Naive thymus-derived CD4-positive, alpha-beta T cell (primary cell): ENCODE measurements at places on chromosomes 11 and 22.

GRCh38 chr22:36478966-36479365, 2.5 kb downstream of the TXN2 start:
- no peak for DNase-seq
- peaks cover 15% of the 10 kb centered on the region for H3K4me1 ChIP-seq
- no peak overlapping the region for H3K4me3 ChIP-seq
- no peak overlapping the region for H3K27ac ChIP-seq
- no peaks in the 10 kb centered on the region for H3K27me3 ChIP-seq

GRCh38 chr11:66789097-66789890, 53.9 kb upstream of the RCE1 start:
- no peak for DNase-seq
- no peaks in the 10 kb centered on the region for H3K27me3 ChIP-seq
- no peak overlapping the region for H3K27ac ChIP-seq
- H3K36me3 ChIP-seq, result no peaks in the 10 kb centered on the region
- no peaks in the 10 kb centered on the region for H3K4me1 ChIP-seq

- H3K27me3 ChIP-seq, result no peaks in the 10 kb centered on the region
- no peak overlapping the region for H3K27ac ChIP-seq
- no peak for DNase-seq
- H3K4me1 ChIP-seq, result no peaks in the 10 kb centered on the region
- no peak overlapping the region for H3K4me3 ChIP-seq
Measured at GRCh38 chr11:43122546-43122945, 189.2 kb upstream of the API5 start.

GRCh38 chr11:77223797-77224196, 77.7 kb downstream of the GDPD4 start:
- peaks cover 4% of the 10 kb centered on the region for H3K27me3 ChIP-seq
- no peak overlapping the region for H3K4me3 ChIP-seq
- H3K4me1 ChIP-seq, result no peaks in the 10 kb centered on the region
- no peak overlapping the region for H3K27ac ChIP-seq

GRCh38 chr11:86773513-86774252, 26.7 kb upstream of the PRSS23 start:
- DNase-seq, result no peak
- no peaks in the 10 kb centered on the region for H3K27me3 ChIP-seq
- H3K36me3 ChIP-seq, result no peaks in the 10 kb centered on the region
- H3K4me3 ChIP-seq, result no peak overlapping the region

GRCh38 chr11:86187027-86187426, 57.5 kb upstream of the EED start:
- H3K4me3 ChIP-seq, result no peak overlapping the region
- no peak for DNase-seq
- H3K4me1 ChIP-seq, result no peaks in the 10 kb centered on the region
- no peaks in the 10 kb centered on the region for H3K27me3 ChIP-seq

DNA sequence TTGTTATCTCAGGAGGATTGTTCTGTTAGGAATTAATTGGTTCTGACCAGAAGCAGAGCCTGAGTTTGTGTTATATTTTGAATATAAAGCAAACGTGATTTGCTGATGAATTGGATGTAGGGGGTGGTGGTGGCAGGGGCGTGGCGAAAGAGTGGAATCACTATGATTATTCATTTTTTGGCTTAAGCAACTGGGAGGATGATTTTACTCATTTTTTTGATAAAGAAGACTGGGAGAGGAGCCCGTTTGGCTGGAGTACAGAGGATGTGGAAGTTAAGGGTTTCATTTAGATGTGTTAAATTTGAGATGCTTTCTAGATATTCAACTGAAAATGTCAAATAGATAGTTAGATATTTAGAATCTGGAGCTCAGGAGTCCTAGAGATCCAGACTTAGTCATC, 83.4 kb upstream of the MYO18B start:
- H3K27ac ChIP-seq, result no peak overlapping the region
- H3K4me3 ChIP-seq, result no peak overlapping the region
- no peaks in the 10 kb centered on the region for H3K4me1 ChIP-seq
- H3K36me3 ChIP-seq, result no peaks in the 10 kb centered on the region
- no peak for DNase-seq

DNA sequence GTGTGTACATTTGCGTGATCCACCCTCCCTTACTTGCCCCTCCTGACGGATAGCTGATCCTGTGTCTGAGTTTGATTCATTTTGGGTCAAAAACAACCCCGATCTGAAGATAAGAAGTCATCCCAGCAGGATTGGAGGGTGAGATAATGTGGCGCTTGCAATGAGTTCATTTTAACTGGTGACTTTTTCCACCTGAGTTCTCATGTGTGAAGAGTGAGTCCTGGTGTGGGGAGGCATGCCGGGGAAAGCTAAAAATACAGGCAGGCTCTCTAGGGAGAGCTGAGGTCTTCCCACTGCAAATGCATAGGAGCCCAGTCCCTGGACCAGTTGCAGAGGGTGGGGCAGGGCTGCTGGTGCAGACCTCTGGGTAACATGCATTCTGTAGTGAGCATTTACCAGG, 35.7 kb upstream of the ELF5 start:
- DNase-seq, result no peak
- H3K36me3 ChIP-seq, result no peaks in the 10 kb centered on the region
- no peak overlapping the region for H3K4me3 ChIP-seq
- H3K27me3 ChIP-seq, result no peaks in the 10 kb centered on the region
- no peak overlapping the region for H3K27ac ChIP-seq

DNA sequence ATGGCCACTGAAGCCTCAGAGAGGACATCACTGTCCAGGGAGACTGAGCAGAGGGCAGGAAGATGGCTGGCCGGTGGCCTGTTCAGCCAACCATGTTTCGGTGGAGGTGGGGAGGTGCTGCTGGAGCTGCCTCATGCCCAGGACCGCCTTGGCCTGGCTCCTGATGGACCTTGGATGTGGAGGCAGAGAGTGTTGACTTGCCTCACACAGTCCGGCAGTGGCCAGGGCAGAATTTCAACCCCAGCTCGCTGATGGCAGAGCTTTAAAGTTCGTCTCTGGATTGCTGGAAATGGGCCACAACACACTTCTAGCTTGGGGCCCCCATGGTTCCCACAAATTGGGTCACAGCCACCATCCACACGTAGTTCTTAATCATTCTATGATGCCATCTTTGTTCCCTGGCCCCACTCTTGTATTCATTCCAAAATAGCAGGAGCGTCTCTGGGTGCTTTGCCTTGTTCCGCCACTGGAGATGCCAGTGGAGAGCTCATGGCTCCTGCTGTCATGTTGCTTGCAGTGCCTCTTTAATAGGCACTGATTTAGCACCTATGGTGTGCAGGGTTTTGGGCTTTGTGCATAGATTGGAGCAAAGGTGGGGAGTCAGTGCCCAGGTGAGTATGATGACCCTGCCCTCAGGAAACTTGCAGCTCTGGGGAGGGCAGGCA, 5.6 kb downstream of the MAPK8IP1 start:
- no peak overlapping the region for H3K4me3 ChIP-seq
- no peak overlapping the region for H3K27ac ChIP-seq
- H3K36me3 ChIP-seq, result no peaks in the 10 kb centered on the region
- DNase-seq, result no peak
- no peaks in the 10 kb centered on the region for H3K27me3 ChIP-seq

GRCh38 chr11:19375440-19375839, 134.7 kb upstream of the E2F8 start:
- no peak overlapping the region for H3K27ac ChIP-seq
- H3K4me1 ChIP-seq, result no peaks in the 10 kb centered on the region
- no peaks in the 10 kb centered on the region for H3K36me3 ChIP-seq
- H3K4me3 ChIP-seq, result no peak overlapping the region
- no peaks in the 10 kb centered on the region for H3K27me3 ChIP-seq

GRCh38 chr22:49701380-49702067, 126.1 kb downstream of the BRD1 start:
- no peaks in the 10 kb centered on the region for H3K36me3 ChIP-seq
- H3K4me1 ChIP-seq, result no peaks in the 10 kb centered on the region
- H3K27ac ChIP-seq, result no peak overlapping the region
- no peak overlapping the region for H3K4me3 ChIP-seq
- no peaks in the 10 kb centered on the region for H3K27me3 ChIP-seq

- H3K27ac ChIP-seq, result no peak overlapping the region
- no peaks in the 10 kb centered on the region for H3K4me1 ChIP-seq
- H3K36me3 ChIP-seq, result no peaks in the 10 kb centered on the region
- no peaks in the 10 kb centered on the region for H3K27me3 ChIP-seq
- no peak overlapping the region for H3K4me3 ChIP-seq
Measured at GRCh38 chr11:110453684-110454354, 24.1 kb downstream of the FDX1 start.

DNA sequence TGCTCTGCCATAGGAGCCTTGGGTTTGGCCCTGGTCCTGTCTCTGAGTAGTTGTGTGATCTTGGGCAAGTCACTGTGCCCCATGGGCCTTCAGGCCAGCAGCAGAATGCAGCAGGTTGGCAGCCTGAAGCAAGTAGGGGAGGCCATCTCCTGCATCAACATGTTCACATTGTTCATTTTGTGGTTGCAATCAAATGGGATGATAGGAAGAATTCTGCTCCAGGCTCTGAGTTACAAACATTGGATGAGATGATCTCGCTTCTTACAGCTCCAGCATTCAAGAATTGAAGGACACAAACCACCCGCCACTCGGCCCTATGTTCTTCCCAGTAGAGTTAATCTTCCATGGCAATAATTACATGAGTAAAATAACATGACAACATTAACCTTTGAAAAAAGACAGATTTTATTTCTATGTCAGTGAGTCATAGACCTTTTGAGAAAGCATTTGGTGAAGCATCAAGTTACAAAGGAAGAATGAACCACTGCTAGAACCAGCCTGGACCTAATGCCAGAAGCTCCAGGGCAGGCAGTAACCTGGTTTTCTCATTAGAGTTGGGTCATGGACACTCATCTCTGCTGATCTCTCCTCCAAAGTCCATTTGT, 308.3 kb upstream of the NCAM1 start:
- H3K36me3 ChIP-seq, result no peaks in the 10 kb centered on the region
- no peak overlapping the region for H3K27ac ChIP-seq
- no peaks in the 10 kb centered on the region for H3K4me1 ChIP-seq
- no peak overlapping the region for H3K4me3 ChIP-seq
- H3K27me3 ChIP-seq, result no peaks in the 10 kb centered on the region

DNA sequence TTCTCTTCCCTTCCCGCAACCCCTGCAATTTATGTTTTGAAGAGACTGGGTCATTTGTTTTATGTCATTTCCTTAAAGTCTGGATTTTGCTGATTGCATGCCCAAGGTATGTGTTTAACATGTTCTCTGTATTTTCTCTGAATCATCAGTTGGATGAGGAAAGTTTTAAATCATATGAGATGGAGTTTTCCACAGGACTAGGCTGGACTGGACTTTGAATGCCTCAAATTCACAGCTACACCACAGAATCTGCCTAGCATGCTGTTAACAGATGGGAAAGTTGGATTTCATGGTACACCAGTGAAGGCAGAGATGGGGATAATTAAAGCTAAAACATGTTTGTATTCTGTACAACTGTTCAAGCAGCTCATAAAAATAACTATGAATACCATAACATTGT, 62.6 kb downstream of the CWC15 start:
- H3K27me3 ChIP-seq, result no peaks in the 10 kb centered on the region
- H3K27ac ChIP-seq, result no peak overlapping the region
- H3K4me3 ChIP-seq, result no peak overlapping the region
- DNase-seq, result no peak

GRCh38 chr22:25959818-25960774, 209.2 kb upstream of the SEZ6L start:
- DNase-seq, result no peak
- H3K27ac ChIP-seq, result no peak overlapping the region
- H3K4me3 ChIP-seq, result no peak overlapping the region
- no peaks in the 10 kb centered on the region for H3K27me3 ChIP-seq
- H3K36me3 ChIP-seq, result no peaks in the 10 kb centered on the region
- no peaks in the 10 kb centered on the region for H3K4me1 ChIP-seq

GRCh38 chr22:20080445-20080775, 369 bp downstream of the DGCR8 start:
- H3K4me3 ChIP-seq, result peak overlapping the region; percentile 77
- H3K4me1 ChIP-seq, result peaks cover 12% of the 10 kb centered on the region
- DNase-seq, result peak; percentile 66

DNA sequence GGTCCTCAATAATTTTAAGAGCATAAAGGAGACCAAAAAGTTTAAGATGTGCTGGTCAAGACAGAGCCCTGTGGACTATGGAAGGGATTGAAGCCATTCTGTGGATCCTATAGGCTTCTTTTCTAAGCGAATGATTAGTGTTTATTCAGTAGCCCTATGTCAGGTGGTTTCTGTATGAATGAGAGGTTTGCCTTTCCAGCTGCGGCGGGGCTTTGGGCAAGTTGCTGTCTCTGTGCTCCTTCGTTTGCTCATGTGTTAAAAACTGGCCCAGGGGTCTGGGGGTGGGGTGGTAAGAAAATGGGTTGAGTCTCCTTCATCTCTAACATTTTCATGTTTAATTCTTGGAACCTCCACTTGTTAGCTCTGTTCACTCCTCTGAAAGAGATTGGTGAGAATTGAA, 105.3 kb downstream of the PTPRJ start:
- no peak overlapping the region for H3K27ac ChIP-seq
- no peaks in the 10 kb centered on the region for H3K4me1 ChIP-seq
- H3K4me3 ChIP-seq, result no peak overlapping the region
- H3K27me3 ChIP-seq, result no peaks in the 10 kb centered on the region

DNA sequence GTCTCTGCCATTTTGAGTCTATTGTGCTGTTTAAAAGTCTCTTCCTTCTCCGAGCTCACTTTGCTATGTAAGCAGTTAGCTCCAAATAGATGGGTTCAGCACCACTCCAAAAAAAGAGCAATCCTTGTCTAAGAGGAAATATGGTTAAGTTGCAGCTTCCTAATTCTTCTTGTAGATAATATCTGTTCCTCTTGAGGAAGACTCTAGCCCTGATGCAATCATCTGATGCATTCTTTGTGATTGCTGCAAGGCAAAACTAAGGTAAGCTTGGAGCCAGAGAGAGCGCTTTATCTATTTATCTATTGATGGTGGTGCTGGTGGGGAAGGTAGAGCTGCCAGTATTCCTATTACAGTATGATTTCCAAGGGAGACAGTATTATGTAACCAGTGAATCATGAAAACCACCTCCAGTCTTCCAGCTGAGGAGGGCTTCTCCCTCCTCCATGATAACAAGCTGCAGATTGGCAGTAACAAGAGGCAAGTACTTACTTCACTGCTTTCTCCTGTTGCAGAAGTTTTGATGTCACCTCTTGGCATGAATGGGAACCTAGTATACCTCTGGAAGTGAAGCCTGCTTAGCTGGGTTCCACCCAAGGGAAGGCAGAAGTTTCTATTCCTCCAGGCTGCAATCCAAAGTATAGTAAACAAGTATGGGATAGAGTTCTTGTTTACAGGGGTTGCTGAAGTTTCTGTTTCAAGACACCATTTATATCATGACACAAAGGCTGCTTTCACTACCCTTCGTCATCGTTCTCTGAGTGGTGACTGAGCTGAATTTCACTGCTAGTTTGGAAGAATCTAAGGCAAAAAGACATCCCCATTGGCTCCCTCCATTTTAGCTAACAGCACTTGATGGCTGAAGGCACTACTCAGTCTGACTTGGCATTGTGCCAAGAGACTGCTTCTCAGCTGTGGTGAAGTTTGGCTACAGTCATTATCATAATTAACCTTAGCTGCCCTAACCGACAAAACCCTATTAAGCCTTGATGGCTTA, 49.7 kb downstream of the FDX1 start:
- no peaks in the 10 kb centered on the region for H3K36me3 ChIP-seq

GRCh38 chr11:109958131-109958820, 134.9 kb upstream of the ZC3H12C start:
- no peaks in the 10 kb centered on the region for H3K4me1 ChIP-seq
- no peak overlapping the region for H3K27ac ChIP-seq
- no peak for DNase-seq
- H3K27me3 ChIP-seq, result no peaks in the 10 kb centered on the region
- no peaks in the 10 kb centered on the region for H3K36me3 ChIP-seq

GRCh38 chr11:32888805-32889204, 3.8 kb upstream of the QSER1 start:
- no peaks in the 10 kb centered on the region for H3K27me3 ChIP-seq
- H3K4me1 ChIP-seq, result peaks cover 5% of the 10 kb centered on the region
- no peak for DNase-seq
- no peak overlapping the region for H3K27ac ChIP-seq
- no peak overlapping the region for H3K4me3 ChIP-seq
